ENCODE measurements at places on chromosomes 16 and 17.

DNA sequence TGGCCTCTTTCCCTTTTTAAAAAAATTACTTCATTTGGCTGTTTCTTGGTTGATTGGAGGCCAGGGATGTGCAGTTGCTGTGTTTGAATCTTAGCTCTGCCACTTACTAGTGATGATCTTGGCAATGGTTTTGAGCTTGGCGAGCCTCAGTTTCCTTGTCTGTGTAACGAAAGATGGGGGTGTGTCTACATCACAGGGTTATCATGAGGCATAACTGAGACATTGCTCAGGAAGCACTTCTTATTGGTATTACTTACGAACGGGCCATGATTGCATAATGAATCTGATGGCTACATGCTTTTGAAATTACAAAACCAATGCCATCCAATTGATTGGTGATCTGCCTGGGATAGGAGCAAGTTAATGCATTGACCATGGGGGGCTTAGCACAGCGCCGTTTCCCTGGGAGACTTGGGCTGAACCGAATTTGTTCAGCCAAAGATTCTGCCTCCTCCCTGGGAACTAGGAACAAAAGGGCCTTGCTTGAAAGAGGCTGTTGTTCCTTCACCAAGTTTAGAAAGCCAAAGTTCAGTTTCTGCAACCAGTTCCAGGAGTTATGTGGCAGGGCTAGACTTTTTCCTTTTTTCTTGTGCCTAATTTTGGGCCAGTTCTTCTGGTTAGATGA is 21.9 kb downstream of the CMIP start:
- no peak for DNase-seq

- no peak for DNase-seq
These were observed 9.6 kb upstream of the GP2 start for GRCh38 chr16:20336955-20337354.

GRCh38 chr17:27413792-27414191 is 42.5 kb upstream of the KSR1 start:
- DNase-seq: no peak

- DNase-seq: no peak
These were observed 975 bp downstream of the SNX29 start for GRCh38 chr16:11977376-11978041.

GRCh38 chr17:45172232-45172540 is 10.5 kb downstream of the HEXIM2 start:
- no peak for DNase-seq

DNA sequence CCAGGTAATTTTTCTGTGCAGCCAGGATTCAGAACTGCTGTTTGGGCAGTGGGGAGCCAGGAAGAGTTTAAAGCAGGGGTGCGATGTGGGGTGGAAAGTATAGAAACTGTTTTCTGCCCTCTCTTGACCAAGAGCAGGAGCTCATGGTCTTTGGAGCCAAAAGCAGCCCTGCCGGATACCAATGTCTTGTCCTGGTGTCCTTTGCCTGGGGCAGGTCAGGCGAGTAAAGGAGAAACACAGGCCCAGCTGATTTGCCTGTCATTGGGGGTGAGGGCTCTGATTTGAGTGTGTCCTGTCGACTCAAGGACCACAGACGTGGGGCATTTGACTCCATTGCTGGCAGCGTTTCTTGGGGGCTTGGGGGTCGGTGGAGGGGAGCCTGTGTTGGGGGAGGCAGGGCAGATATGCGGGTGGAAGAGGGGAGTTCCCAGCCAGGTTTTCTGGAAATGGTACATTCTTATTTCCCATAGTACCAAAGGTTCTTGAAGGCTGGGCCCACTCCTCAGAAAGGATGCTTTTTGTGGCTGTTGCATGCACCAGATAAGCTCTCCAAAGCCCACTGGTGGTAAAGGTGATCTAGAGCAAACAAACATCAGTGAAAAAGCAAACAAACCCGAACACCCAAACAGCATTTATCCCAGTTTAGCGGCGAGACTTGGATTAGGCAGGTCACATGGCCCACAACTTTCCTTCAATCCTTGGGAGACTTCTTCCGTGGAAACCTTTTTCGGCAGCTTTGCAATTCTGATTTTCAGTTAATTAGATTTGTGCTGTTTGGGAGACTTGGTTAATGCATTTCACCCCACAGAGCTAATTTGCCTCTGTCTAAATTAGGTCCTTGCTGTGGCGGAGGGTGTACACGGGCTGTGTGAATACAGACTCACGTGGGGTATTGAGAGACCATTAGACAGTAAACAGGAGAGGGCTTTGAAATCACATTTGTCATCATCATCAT is 59.0 kb downstream of the MSI2 start:
- no peak for DNase-seq

DNA sequence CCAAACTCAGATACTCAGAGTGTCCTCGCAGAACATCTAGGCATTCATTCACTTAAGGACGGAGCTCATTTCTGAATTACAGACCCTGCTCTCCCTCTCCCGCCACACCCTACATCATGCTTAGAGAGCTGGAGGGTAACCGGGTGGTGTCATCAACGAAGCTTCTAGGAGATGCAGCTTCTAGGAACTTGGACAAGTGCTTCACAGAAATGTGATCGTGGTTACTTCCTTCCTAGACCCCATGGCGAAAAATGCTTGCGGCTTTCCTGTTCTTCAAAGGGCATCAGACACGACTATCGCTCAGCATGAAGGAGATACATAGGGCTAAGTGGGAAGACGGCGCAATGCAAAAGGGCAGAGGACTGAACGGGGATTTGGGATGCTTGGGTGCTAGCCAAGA is 126.8 kb downstream of the ZFHX3 start:
- DNase-seq: no peak

- no peak for DNase-seq
These were observed 1376.4 kb upstream of the GOT2 start for GRCh38 chr16:60110531-60110930.

DNA sequence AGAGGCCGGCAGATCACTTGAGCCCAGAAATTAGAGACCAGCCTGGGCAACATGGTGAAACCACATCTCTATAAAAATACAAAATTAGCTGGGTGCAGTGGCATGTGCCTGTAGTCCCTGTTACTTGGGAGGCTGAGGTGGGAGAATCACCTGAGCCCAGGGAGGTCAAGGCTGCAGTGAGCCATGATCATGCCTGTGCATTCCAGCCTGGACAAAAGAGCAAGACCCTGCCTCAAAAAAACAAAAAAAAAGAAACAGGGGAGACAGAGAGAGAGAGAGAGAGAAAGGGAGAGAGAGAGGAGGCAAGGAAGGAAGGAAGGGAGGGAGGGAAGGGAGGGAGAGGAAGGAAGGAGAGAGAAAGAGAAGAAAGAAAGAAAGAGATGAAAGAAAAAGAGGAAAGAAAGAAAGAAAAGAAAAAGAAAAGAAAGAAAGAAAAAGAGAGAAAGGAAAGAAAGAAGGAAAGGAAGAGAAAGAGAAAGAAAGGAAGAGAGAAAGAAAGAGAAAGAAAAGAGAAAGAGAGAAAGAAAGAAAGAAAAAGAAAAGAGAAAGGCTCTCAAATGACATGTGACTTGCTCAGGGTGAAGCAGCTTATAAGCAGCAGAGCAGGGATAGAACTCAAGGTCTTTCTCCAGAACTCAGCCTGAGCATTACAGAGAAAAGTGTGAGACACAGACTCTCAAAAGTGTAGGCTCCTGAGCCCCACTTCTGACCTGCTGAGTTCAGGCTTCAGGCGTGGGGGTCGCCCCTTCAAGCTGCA is 15.5 kb downstream of the CX3CL1 start:
- no peak for DNase-seq

DNA sequence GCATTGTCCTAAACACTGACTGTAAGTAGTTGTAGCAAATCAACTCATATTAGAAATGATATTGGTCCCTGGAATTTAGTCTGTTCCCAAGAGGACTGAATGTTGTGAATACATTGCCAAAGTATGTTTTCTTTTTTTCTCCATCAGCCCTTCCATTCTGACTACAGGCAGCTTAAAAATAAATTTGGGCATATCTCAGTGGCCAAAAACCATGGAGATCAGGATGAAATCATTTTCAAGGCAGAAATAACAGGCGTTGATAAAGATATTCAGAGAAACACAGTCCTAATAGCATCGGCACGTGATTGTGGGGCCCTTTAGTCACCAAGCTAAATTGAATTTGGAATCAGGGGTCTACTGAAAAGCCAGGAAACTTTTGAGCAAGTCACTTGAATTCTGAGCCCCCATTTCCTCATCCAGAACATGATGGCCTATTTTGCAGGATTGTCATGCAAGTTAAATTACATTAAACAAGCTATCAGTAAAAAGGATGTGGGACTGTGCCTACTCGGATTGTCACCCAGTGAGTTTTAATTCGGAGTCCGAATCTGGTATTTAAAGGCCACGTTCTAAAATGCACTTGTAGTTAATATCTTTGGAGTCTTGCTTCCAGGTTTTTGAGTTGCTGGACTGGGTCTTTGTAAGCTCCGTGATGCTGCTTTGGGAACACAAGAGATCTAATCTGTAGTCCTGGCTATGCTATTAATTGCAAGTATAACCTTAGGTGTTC is 17.1 kb downstream of the HLF start:
- no peak for DNase-seq

GRCh38 chr16:57661510-57661909 is 6.6 kb upstream of the ADGRG3 start:
- no peak for DNase-seq

All from stimulated activated CD4-positive, alpha-beta T cell treated with anti-CD3 and anti-CD28 coated beads, Interleukin-15, amount 100 ng/mL, for 1 hour (primary cell).